AG20443 (cell line): ENCODE measurements at places on chromosomes 1 and 21.

GRCh38 chr1:171738911-171739310 lies 3.0 kb downstream of the VAMP4 start:
- peak; percentile 26 for DNase-seq

- DNase-seq: no peak
Measured at GRCh38 chr1:74396933-74397332, 115.5 kb downstream of the LRRC53 start.

GRCh38 chr1:30385246-30385995 lies 338.0 kb downstream of the MATN1 start:
- no peak for DNase-seq

DNA sequence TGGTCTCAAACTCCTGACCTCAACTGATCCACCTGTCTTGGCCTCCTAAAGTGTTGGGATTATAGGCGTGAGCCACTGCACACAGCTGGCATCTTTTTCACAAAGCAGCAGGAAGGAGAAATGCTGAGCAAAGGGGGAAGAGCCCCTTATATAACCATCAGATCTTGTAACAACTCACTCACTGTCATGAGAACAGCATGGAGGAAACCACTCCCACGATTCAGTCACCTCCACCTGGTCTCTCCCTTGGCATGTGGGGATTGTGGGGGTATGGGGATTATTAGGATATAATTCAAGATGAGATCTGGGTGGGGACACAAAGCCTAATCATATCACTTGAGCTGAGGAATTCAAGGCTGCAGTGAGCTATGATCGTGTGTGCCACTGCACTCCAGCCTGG lies 3.0 kb upstream of the MFSD2A start:
- no peak for DNase-seq

GRCh38 chr1:24683713-24684162 lies 40.6 kb downstream of the SRRM1 start:
- DNase-seq: peak; percentile 83

- no peak for DNase-seq
Measured at GRCh38 chr1:31510304-31510703, 66.0 kb upstream of the TINAGL1 start.

DNA sequence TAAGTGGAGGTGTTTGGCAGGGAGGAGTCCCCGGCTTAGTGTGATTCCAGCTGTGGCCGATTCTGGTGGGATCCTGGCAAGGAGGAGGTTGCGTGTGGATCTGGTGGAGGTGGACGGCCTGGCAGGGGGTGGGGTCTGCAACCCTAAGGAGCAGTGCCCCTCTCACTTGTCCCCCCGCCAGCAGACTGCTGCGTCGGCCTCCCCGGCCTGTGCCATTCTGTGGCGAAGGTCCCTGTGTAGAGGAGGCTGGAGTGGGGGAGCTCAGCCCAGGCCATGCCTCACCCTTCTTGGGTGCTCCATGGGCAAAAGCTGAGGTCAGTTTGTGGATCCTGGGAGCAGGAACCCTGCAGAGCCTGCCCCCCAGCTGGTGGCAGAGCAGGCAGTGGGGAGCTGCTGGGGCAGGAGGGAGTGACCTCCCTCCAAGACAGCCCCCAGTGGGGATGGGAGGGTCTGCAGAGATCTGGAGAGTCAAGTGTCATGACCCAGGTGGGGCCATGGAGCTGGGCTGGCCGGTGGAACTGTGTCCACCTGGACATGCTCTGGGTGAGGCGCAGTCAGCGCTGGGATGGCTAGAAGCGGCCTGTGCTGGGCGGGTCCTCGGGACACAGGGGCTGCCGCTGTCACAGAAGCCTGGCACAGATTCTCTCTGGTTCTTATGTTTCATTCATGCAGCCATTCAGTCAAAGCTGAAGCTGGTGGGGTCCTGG lies 5.3 kb downstream of the MIB2 start:
- no peak for DNase-seq

DNA sequence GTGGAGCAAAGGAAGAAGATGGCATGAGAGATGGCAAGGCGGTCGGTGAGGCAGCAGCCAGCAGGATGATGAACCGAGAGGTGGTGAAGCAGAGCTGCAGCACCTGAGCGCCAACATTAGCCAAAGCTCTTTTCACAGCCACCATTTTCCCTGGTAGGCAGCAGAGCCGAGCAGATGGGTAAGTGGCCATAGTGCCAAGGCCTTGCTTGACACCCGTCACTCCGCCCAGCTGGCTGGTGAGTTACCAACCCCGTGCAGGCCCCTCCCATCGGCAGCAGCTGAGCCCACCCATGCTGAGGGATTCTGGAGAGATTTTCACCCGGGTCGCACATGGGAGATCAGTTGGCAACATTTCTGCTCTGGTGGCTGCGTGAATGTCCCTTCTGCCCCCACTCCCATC lies 647.7 kb downstream of the PTPRU start:
- DNase-seq: no peak

DNA sequence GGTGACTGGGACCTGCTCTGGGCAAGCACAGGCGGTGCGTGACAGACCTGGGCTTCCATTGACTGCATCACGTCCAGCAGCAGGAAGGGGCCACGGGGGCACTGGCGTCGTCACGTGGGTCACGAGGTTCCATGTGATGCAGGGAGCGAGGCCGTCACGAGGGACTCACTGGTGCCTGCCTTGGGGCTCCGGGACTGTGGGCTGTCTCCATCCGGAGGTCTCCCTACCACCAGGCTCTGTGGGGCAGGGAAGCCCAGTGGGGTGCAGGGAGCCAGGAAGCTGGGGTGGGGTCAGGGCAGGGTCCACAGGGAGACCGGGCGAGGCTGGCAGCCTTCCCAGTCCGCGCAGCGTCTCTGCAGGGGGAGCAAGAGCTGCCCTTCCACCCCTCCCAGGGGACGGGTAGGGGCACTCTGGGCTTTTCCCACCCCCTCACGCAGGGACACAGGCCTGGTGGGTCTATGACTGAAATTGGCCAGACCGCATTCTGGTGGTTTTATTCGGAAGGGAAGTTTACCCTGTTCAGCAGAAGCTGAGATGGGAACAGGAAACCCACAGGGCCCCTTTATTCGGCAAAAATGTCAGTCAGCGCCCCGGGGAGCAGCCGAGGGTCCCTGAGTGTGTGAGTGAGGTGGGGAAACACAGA lies 416 bp upstream of the TNFRSF14 start:
- peak; percentile 76 for DNase-seq

DNA sequence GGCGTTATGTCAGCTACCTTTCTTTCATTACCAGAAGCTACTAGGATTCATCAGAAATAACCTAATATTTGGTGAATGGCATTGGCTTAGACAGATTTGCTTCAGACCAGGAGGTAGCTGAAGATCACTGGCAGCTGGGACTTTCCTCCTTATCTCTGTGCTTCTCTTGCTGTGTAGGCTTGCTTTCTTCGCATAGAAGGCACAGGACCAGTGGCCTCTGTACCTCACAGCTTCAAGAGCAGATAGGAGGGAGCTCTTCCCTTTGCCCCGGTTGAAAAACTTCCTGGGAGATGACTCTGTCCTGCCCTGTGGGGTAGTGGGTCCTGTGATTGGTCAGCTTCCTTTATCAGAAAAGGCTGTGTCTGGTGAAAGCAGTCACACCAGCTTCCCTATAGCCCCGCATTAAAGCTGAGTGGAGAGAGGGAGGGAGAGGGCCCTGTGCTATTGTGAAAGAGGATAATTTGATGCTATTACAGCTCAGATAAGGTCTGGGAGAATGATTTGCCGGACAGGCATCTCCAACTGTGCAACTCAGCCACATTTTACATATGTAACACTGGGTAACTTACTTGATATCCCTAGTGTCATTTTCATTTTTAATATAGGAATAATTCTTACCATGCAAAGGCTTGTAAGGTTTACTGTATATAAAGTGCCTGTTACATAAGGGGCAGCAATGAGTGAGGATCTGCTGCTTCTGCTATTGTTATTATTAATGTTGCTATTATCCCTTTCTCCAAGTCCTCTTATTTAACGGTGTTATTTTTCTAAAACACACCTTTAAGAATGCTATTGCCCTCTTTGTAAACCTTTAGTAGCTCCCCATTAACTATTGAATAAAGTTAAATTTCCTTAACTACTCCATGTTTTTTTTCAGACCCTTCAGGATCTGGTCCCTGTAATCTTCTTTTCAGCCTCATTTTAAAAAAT lies 31.6 kb downstream of the OSBPL9 start:
- peak; percentile 18 for DNase-seq

- no peak for DNase-seq
Measured at GRCh38 chr21:15121655-15122120, 56.9 kb upstream of the NRIP1 start.

GRCh38 chr1:169261884-169262283 lies 105.7 kb downstream of the NME7 start:
- no peak for DNase-seq

GRCh38 chr1:99236756-99237155 lies 27.5 kb upstream of the PLPPR4 start:
- no peak for DNase-seq

GRCh38 chr1:110173466-110174105 lies 23.3 kb downstream of the SLC6A17 start:
- peak; percentile 58 for DNase-seq

- DNase-seq: no peak
Measured at GRCh38 chr1:211623515-211623914, 44.6 kb upstream of the SLC30A1 start.

DNA sequence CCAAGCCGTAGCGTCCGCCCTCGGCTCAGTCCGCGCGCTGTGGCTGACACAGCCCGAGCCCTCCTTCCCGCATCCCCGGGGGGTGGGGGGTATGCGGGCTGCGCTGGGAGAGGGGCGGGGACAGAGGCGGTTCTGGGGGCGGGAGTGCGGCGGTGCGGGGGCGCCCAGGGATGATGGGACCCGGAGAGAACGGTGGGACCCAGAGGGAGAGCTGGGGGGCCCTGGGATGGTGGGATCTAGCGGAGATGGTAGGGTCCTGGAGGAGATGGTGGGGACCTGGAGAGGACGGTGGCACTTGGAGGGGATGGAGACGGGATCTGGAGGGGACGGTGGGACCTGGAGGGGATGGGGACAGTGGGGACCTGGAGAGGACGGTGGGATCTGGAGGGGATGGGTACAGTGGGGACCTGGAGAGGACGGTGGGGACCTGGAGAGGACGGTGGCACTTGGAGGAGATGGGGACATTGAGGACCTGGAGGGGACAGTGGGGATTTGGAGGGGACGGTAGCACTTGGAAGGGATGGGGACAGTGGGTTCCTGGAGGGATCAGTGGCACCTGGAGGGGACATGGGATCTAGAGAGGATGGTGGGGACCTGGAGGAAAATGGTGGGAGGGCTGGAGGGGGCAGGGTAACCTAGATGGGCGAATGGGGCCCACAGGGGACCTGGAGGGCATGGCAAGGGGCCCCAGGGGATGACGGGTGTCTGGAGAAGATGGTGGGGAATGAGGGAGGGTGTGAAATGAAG lies 477 bp downstream of the SNAP47 start:
- DNase-seq: no peak

- peak; percentile 59 for DNase-seq
Measured at GRCh38 chr1:68116643-68117235, 66.3 kb upstream of the DIRAS3 start.

GRCh38 chr1:39026866-39027507 lies 837 bp downstream of the NDUFS5 start:
- no peak for DNase-seq

DNA sequence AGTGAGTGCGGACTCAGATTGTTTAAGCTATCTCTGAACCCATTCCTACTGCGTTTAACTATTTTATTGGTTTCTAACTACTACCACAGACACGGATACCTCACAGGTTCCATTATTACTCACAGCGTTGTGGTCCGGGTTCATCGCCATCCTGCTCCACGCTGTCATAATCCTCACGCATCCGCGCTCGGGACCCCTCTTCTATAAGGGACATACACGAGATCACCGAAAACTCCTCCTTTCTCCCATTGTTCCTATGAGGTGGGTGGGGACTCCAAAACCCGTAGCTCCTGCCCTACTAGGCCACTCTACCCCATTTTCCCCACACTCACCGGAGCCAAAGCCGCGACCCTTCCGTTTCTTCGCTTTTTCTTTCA lies 610 bp downstream of the RBM8A start:
- no peak for DNase-seq
